ENCODE measurements at places on chromosomes 3 and 15.
A peak's percentile ranks its signal among the peaks of the same experiment; 100 is the strongest.

DNA sequence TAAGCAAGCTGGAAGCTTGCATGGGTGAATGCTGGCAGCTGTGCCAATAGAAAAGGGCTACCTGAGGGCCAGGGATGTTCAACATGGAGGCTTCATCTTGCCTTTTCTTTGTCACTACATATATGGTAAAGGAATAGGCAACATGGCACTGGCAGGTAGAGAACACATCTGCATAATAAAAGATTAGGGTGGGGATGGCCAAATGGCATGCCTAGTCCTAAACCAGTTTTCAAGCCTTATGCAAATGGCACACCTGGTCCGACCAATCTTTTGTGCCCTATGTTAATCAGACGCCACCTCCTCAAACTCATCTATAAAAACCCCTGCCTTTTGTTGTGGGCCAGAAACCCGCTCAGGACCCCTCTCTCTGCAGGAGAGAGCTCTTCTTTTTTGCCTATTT, 216.8 kb upstream of the PROK2 start:
- no peak for DNase-seq

- no peak for DNase-seq
Measured at GRCh38 chr3:134081211-134081610, 51.5 kb upstream of the SLCO2A1 start.

GRCh38 chr15:85639752-85640381, 154.9 kb downstream of the KLHL25 start:
- DNase-seq: no peak

GRCh38 chr15:58517252-58517681, 85.5 kb downstream of the LIPC start:
- DNase-seq: no peak

DNA sequence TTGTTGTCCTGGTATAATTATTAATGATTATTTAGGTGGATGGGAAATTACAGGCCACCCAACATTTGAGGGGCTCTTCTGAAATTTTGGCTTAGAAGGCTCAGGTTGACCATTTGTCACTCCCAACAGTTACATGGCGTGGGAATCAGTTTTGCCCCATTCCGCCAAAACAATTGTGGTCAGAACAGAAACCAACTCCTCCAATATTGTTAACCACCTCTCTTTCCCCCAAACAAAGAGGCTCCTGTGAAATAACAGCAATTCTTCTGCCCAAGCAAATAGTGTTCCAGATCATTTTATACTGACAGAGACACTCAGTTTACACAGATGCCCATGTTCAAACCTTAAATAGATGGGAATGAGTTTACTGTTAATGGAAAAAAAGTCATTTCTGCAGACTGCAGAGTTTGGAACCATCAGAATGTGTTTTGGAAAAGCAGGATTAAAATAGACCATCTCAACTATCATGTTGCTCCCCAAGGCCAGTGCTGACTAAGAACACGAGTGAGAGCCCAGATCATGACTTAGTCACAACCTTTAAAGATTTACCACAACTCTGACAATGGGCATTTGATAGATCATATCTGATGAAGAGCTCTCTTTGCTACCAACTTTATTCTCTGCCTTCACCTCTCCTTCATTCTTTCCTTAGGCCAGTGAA, 102.1 kb downstream of the DUT start:
- no peak for DNase-seq

GRCh38 chr3:48528754-48529153, 24.8 kb upstream of the SHISA5 start:
- no peak for DNase-seq

DNA sequence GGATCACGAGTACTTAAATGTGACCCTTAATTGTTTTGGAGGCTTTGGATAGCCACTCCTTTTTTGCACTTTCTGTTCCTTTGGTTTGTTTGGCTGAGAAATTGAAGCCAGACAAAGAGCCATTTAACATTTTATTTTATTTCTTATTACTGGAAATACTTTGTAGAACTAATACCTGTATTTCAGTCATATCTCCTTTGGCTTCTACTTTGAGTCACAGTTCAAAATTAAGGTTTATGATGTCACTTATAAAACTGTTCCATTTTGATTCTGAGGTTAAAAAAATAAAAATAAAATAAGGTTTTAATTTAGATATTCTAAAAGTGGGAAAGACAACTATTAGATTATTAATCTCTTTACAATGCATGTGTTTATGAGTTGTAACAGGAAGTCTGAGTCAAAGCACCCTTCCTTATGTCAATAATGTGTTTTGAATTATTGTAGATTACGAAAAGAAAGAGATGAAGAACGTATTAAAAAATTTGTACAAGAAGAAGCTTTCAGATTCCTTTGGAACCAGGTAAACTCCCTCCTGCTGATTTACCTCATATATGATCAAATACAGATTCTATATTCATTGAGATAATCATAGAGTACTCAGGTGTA, 16.9 kb upstream of the NXPE3 start:
- DNase-seq: no peak

GRCh38 chr15:99180086-99180963, 69.1 kb downstream of the TTC23 start:
- DNase-seq: no peak

- DNase-seq: no peak
Measured at GRCh38 chr3:108123326-108123725, 32.5 kb upstream of the CD47 start.

- no peak for DNase-seq
Measured at GRCh38 chr3:10495003-10495402, 10.4 kb downstream of the ATP2B2 start.

- no peak for DNase-seq
Measured at GRCh38 chr3:111721747-111722146, 126.6 kb upstream of the ZBED2 start.

DNA sequence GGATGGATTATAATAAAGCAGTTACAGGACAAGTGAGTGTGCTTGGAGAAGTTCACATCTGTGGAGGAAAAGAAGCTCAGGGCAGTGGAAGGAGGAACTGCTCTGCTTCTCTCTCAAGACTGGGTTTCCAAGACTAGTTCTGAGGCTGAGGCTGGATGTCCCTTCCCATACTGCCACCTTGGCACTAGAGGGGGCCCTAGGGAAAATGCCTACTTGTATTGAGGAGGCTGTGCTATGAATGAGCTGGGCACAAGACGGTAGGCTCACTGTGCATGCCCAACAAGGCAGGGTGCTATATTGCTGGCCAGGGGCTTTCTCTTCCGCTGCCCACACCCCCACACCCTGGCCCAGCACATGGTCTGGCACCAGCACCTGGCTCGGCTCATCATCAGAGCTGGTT, 65.2 kb downstream of the SLCO2A1 start:
- DNase-seq: no peak

DNA sequence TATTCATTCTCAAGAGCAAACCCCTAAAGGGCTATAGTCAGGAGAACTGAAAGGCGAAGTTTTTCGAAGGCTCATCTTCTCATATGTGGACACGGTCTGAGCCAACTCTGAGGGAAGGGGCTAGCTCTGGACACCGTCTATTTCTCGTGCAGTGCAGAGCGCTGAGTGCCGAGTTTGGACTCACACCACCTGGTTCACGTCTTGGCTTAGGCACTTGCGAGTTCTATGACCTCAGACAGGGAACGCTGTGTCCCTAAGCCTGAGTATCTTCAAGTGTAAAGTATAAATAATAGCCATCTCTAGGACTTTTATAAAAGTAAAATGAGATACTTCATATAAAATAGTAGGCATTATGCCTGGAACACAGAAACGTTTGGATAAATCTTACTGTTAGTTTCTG, 223.7 kb downstream of the FMN1 start:
- DNase-seq: no peak

- no peak for DNase-seq
Measured at GRCh38 chr15:82093774-82094211, 48.0 kb upstream of the MEX3B start.

DNA sequence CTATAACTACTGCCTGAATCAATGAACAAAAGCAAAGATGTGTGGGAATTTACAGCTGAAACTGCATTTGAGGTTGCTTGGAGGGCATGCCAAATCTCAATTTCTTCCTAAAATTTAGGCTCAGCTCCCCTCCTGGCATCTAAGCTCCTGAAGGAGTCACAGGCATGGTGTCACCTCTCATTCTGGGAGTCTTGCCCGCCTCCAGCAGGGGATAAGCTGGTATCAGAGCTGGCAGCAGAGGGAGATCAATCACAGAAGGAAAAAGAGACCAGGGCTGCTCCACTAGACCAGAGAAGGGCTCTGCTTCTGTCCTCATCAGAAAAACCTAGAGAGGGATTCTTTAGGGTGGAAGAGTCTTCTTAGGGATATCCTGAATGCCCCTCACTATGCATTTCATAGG, 150.4 kb upstream of the SLC6A11 start:
- DNase-seq: no peak

DNA sequence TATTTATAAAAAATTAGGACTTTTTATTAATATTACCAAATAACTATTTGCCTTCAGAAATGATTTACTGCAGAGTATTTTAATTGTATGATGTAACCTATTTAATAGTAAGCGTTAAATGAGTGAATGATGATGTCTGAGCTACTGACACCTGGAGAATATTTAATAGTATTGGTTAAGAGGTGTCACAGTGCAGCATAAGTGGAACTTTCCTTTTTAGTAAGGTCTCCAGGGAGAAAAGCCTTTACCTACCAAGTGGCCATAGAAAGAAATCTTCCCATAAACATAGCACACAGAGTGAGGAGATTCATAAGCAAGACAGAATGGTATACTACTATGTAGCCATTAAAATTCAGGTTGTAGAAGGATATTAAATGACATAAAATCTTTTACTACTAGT, 441.7 kb downstream of the TBL1XR1 start:
- no peak for DNase-seq

GRCh38 chr15:58331913-58332675, 99.7 kb upstream of the LIPC start:
- peak; percentile 79 for DNase-seq

DNA sequence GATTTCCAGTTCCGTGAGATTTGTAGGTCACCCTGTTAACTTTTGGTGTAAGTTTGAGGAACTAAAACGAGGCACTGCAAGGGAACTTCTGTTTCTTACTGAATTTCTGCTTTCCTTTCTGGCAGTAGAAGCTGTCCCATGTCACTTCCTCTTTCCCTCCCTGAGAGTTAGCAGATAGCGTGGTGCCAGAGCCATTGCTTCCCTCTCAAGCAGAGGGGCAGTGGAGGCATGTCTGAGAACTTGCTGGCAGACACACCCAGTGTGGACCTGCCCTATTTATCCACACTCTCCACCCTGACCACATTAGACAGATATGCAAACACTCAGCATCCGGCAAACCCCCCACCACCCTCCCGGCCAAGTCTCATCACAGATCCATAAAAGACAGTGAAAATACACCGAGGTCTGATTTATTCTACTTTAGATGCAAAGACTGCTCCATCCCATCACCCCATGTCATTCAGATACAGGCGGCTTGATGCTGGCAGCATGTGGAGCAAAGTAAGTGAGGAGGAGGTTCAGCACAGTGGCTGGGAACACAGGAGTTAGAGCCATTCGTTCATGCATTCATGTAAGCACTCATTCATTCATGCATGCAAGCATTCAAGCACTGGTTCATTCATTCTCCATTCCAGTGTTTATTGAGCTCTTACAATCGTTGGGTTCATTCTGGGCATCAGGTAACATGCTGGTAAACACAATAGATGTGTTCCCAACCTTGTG, 324.7 kb downstream of the SHQ1 start:
- DNase-seq: no peak

- no peak for DNase-seq
Measured at GRCh38 chr3:66692766-66693150, 191.9 kb upstream of the LRIG1 start.

GRCh38 chr3:183244981-183245476, 8.0 kb upstream of the B3GNT5 start:
- DNase-seq: no peak

GRCh38 chr15:27589260-27589659, 509.9 kb downstream of the OCA2 start:
- DNase-seq: no peak

- no peak for DNase-seq
Measured at GRCh38 chr15:66251065-66251789, 2.3 kb downstream of the MEGF11 start.

DNA sequence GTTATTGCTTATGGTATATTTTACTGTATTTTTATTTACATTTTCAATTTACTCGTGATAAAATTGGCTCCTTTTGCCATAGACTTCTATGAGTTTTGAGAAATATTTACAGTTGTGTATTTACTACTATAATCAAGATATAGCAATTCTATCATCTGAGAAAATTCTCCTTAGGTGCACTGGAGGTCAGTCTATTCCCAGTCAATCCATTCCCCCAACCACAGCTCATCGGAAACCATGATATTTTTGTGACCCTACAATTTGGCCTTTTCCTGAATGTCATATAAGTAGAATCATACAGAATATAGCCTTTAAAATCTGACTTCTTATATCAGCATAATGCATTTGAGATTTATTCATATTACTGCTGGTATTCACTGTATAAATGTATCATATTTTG, 114.7 kb upstream of the LRTM1 start:
- no peak for DNase-seq

GRCh38 chr3:187943677-187944389, 198.6 kb upstream of the BCL6 start:
- DNase-seq: no peak

GRCh38 chr3:147589016-147589415, 179.9 kb downstream of the ZIC1 start:
- no peak for DNase-seq

GRCh38 chr3:195172896-195173295, 98.1 kb downstream of the XXYLT1 start:
- no peak for DNase-seq

DNA sequence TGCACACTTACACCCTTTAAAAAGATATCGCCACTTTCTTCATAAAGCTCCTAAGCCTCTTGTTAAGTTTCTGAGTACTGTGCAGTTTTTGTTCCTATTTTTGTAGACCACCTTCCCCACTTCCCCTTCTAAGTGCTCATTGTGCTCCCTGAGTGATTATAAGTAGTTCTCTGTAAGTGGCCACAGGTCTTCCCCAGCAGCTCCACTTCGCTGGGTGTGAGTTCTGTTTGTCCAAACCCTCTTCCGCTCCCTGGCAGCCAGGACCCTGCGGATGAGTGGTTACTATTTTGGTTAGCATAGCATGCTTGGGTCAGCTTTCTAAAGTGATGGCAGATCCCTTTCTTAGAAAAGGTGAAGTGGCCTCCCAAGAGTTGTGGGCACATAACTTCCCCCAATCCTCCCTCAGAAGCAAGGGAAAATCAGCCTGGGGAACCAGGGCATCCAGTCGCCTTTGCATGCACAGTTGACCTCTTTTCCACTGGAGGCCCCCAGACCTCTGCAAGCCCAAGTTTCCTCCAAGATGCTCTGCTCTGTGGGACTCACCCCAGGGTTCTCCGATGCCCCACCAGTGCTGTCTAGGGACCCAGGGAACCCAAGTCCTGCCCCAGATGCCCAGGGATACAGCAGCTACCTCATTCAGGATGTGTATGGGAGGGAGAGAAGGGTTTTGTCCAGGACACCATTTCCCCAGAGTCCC, 69.6 kb downstream of the ATP10A start:
- no peak for DNase-seq

DNA sequence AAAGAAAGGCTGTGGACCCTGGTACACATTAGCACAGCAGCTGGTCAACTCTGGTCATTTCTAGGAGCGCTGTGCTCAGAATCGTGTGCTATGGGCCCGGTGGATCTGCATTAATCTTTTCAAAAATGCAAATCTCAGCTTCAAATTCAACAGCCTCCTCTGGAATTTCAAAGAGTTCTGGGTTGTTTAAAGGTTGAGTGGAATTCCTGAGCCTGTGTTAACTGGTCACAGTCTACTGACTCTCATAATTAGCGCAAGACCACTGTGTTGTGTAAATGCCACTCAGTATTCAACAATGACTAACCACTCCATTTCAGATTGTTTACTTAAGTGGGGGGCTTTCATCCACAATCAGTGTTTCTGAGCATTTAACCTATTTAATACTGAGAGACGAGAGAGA, 2.7 kb upstream of the ARNT2 start:
- DNase-seq: no peak

- no peak for DNase-seq
Measured at GRCh38 chr15:64333516-64333915, 22.5 kb downstream of the CSNK1G1 start.
